ENCODE measurements at places on chromosomes 5 and 9. TPM values are rescaled to one million over a fixed set of nuclear protein-coding genes. Genes with fewer than 3 reads are reported as not detected.
A peak's percentile ranks its signal among the peaks of the same experiment; 100 is the strongest.

GRCh38 chr9:113348437-113348836, 904 bp upstream of the BSPRY start:
- peaks cover 58% of the 10 kb centered on the region for H3K4me1 ChIP-seq
- H3K4me3 ChIP-seq, result no peak overlapping the region
- H3K27me3 ChIP-seq, result peaks cover 6% of the 10 kb centered on the region
- DNase-seq, result peak; percentile 3
- H3K27ac ChIP-seq, result no peak overlapping the region
- H3K36me3 ChIP-seq, result peaks cover 4% of the 10 kb centered on the region

DNA sequence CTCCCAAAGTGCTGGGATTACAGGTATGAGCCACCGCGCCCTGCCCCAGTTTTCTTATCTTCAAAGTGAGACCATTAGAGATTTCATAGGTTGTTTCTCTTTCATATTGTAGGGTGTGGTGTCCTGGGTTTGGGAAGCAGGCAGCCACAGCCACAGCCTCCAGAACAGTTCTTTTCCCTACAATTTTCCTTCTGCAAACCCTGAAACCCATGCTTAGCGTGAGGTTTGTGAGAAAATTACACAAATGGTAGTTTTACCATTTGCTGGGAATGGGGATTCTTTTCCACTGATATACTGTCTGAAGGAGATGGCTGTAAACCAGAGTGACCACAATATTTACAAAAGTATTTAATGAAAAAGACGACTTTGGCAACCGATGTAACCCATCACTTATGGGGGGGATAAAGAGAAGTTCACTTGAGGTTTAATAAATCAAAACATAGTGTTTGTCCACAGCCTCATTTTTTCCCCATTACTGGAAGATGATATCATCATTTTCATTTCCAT, 26.7 kb upstream of the ECM2 start:
- DNase-seq, result no peak
- H3K27me3 ChIP-seq, result no peaks in the 10 kb centered on the region
- H3K4me1 ChIP-seq, result no peaks in the 10 kb centered on the region
- no peak overlapping the region for H3K27ac ChIP-seq
- no peak overlapping the region for H3K4me3 ChIP-seq
- peaks cover 3% of the 10 kb centered on the region for H3K36me3 ChIP-seq

SLC1A3 gene
- not detected for total RNA-seq

BAAT gene
- not detected for total RNA-seq

- no peaks in the 10 kb centered on the region for H3K4me1 ChIP-seq
- peaks cover 45% of the 10 kb centered on the region for H3K27me3 ChIP-seq
- H3K27ac ChIP-seq, result no peak overlapping the region
These were observed 48.8 kb downstream of the SLC1A3 start for GRCh38 chr5:36655161-36655560.

- H3K36me3 ChIP-seq, result peaks cover 29% of the 10 kb centered on the region
- no peaks in the 10 kb centered on the region for H3K27me3 ChIP-seq
- H3K4me3 ChIP-seq, result no peak overlapping the region
- peak; percentile 46 for DNase-seq
- H3K27ac ChIP-seq, result no peak overlapping the region
These were observed 52.7 kb downstream of the RNF145 start for GRCh38 chr5:159156426-159157238.

SLC6A18 gene
- total RNA-seq, result not detected

- H3K36me3 ChIP-seq, result peaks cover 15% of the 10 kb centered on the region
- H3K4me1 ChIP-seq, result peaks cover 52% of the 10 kb centered on the region
- no peak for DNase-seq
- H3K4me3 ChIP-seq, result no peak overlapping the region
- H3K27ac ChIP-seq, result no peak overlapping the region
These were observed 46.2 kb upstream of the KIF2A start for GRCh38 chr5:62259699-62260250.

- DNase-seq, result no peak
- H3K4me3 ChIP-seq, result no peak overlapping the region
- H3K27me3 ChIP-seq, result no peaks in the 10 kb centered on the region
- peaks cover 5% of the 10 kb centered on the region for H3K36me3 ChIP-seq
These were observed 21.7 kb downstream of the GPRIN1 start for GRCh38 chr5:176588297-176588696.

DNA sequence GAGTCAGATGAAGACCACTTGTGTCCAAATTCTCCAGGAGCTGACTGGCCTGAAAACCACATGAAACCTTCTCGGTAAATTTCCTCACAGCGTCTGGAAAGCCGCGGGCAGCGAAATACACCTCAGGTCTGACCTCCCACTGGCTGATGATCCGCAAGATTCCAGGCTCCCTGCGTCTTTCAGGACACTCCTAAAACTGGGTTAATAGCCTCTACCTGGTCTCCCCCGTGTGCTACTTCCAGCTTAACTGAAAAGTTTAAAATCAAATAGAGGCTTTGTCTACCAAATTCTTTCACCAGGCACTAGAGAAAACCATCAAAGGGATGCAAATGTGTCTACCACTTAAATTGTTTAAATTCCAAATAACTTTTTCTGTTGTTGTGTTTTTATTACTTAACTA, 312.6 kb downstream of the DRD1 start:
- DNase-seq, result no peak
- no peak overlapping the region for H3K27ac ChIP-seq
- no peaks in the 10 kb centered on the region for H3K4me1 ChIP-seq
- no peak overlapping the region for H3K4me3 ChIP-seq
- H3K27me3 ChIP-seq, result no peaks in the 10 kb centered on the region

GRCh38 chr5:163658702-163659567, 153.5 kb downstream of the MAT2B start:
- H3K27ac ChIP-seq, result no peak overlapping the region
- no peaks in the 10 kb centered on the region for H3K27me3 ChIP-seq
- no peaks in the 10 kb centered on the region for H3K4me1 ChIP-seq

DNA sequence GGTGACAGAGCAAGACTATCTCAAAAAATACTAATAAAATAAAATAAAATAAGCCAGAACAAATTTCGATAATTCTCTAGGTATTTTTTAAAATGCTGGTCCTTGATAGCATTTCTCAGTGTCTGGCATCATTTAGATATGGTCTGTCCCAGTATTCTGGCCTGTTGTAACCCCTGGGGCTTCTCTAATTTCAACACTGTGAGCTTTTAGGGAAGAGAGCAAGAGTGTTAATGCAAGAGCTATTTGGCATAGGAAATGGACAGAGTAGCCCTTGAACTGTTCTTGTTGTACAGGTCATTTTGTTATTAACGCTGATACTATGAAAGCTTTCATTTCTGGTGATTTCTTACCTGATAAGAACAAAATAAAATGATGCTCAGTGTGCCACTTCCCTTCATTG, 112.2 kb upstream of the ZNF608 start:
- DNase-seq, result no peak
- H3K4me3 ChIP-seq, result no peak overlapping the region
- H3K36me3 ChIP-seq, result no peaks in the 10 kb centered on the region
- H3K27ac ChIP-seq, result no peak overlapping the region
- no peaks in the 10 kb centered on the region for H3K27me3 ChIP-seq
- H3K4me1 ChIP-seq, result no peaks in the 10 kb centered on the region

STC2 gene
- total RNA-seq, result 6.7 TPM

MCCC2 gene
- total RNA-seq, result 59.0 TPM

GRCh38 chr5:32027717-32028458, 146.2 kb downstream of the GOLPH3 start:
- no peak for DNase-seq
- H3K4me1 ChIP-seq, result peaks cover 4% of the 10 kb centered on the region
- peaks cover 5% of the 10 kb centered on the region for H3K27me3 ChIP-seq
- no peak overlapping the region for H3K27ac ChIP-seq

DNA sequence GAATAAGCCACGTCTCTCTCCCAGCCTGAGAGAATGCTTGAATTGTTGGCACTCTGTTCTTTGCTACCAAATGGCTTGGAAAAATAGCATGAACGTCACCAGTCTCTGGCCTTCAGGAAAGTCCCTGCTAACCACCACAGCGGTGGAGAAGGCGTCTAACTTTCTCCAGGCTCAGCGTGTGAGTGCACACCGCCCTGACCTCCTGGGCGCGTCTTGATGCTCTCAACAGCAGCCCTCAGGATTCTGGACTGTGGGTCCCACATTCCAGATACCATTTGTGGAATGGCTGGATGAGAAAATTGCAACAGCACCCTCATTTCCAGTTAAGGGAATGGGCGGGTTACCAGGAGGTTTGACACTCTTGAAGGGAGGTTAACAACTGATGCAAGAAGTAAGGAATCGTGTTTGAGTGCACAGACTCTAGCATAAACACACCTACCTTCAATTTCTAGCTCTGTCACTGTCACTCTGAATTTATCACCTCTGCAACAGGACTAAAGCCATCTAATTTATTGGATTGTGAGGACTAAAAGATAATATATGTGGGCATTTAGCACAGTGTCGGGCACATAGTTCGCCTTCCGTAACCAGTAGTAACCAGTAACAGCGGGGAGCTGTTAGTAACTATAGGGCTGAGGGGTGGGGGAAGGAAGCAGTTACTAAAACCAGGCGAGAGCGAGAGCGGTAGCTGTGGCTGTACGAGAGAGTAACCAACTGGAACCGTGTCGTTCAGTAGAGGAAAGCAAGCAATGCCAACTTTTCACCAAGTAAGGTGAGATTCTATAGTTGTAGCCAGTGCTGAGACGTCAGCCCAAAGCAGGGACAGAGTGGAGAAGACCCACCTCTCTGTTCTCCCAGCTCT, 807 bp upstream of the PLGRKT start:
- H3K4me1 ChIP-seq, result peaks cover 36% of the 10 kb centered on the region
- H3K36me3 ChIP-seq, result peaks cover 26% of the 10 kb centered on the region
- peak overlapping the region; percentile 93 for H3K27ac ChIP-seq
- no peaks in the 10 kb centered on the region for H3K27me3 ChIP-seq
- peak; percentile 72 for DNase-seq

- H3K4me3 ChIP-seq, result no peak overlapping the region
- no peak for DNase-seq
- peaks cover 27% of the 10 kb centered on the region for H3K27me3 ChIP-seq
- peaks cover 5% of the 10 kb centered on the region for H3K4me1 ChIP-seq
- no peak overlapping the region for H3K27ac ChIP-seq
These were observed 130.4 kb upstream of the CLINT1 start for GRCh38 chr5:157989296-157989695.

LHX6 gene
- total RNA-seq, result not detected

DNA sequence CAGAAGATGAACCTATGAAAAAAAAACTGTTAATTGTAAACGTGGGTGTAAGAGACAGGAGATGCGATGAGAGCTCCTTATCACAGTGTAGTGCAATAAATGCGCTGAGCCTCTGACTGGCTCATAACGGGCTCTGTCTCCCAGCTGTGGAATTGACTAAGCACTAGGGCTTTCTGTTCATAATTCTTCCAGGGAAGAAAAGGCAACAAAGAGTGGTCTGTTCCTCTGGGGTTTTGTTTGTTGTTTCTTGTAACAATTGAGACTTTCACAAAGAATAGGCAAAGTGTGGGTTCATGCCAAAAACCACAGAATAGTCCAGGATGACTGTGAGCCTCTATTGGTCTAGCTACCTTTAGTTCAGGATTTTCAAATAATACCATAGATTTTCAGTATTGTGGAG, 39.4 kb downstream of the UBE2QL1 start:
- peaks cover 27% of the 10 kb centered on the region for H3K4me1 ChIP-seq
- H3K27ac ChIP-seq, result no peak overlapping the region
- no peak overlapping the region for H3K4me3 ChIP-seq
- H3K27me3 ChIP-seq, result peaks cover 41% of the 10 kb centered on the region
- H3K36me3 ChIP-seq, result no peaks in the 10 kb centered on the region

DNA sequence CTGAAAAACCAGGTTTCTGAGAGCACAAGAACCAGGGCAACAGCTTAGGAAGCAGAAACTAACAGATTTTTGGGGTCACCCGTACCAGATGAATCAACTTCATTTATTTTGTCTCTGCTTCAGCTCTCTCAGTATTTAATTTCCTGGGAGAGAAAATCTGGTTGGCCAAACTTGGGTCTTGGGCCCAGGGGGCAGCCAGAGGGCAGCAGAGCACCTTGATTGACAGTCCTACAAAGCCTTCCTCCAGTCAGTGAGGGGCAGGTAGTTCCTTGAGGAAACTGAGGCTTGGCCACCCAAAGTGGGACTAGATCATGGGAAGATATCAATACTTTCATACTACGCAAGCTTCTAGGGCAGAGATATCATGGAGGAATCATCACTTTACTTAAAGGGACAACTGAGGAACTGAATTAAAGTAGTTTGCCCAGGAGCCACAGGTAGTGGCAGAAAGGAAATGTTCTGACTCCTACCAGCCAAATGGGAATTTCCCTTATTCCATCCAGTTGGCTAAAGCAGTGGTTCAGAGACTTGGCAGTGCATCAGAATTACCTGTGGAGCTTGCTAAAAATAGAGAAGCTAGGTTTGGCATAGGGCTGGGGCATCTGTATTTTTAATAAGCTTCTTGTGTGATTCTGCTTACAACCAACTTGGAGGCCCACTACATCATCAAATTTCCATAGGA, 21.5 kb upstream of the ARHGAP26 start:
- no peak overlapping the region for H3K27ac ChIP-seq
- DNase-seq, result peak; percentile 70
- peaks cover 13% of the 10 kb centered on the region for H3K4me1 ChIP-seq
- peaks cover 11% of the 10 kb centered on the region for H3K27me3 ChIP-seq

DNA sequence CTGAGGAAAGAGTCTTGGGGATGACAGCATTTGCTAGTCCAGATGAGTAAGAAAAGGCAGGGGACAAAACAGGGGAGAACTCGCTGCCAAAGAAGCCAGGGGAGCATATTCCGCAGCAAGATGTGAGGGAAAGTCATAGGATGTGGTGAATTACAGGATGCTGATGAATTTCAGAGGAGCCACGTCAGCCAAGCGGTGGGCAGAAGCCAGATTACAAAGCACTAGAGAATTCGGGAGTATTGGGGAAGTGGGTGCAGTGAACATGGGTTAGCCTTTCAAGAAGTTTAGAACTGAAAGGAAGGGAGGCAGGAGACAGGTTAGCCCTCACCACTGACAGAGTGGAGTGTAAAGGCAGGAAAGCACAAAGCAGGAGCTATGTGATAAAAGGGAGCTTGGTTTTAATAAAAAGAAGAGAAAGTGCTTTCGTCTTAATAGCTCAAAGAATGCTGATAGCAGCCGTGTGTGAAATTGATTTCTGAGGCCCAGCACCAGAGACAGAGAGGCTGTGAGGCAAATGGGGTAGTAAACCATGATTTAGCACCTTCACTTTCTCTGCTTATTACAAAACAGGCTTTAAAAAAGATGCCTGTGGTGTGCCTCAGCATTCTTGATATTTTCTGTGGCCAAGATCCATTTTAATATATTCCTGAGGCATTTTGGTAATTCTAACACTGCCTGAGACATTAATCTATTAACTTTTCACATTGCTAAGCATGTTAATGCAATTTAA, 16.9 kb downstream of the ADAMTSL1 start:
- no peaks in the 10 kb centered on the region for H3K4me1 ChIP-seq
- no peak overlapping the region for H3K4me3 ChIP-seq
- no peak for DNase-seq

EPB41L4B gene
- total RNA-seq, result 1.0 TPM

CEL gene
- 1.7 TPM for total RNA-seq

DNA sequence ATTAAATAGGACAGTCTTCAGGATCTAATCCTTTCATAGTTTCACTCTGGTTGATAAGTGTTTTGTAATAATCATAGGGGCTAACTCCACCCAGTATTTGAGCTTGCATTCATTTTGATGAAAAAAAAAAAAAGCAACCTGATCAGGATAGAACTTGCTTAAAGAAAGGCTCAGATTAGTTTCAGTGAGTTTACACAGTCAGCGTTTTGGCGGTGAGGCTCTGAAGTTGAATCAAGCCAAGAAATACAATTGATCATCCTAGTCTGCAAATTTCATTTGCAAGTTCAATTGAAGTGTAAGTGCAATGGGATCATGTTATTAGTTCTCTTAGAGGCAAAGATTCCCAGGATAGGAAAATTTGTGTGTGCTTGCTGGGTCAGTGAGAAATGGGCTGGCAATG, 159.7 kb upstream of the ELL2 start:
- H3K36me3 ChIP-seq, result no peaks in the 10 kb centered on the region
- no peak overlapping the region for H3K4me3 ChIP-seq
- H3K27ac ChIP-seq, result no peak overlapping the region
- peaks cover 25% of the 10 kb centered on the region for H3K27me3 ChIP-seq
- DNase-seq, result no peak
- no peaks in the 10 kb centered on the region for H3K4me1 ChIP-seq

Data from activated CD8-positive, alpha-beta memory T cell treated with anti-CD3 and anti-CD28 coated beads, Interleukin-2, amount 10 ng/mL, durations not matched to agents 7 days and 5 days (primary cell).